ENCODE measurements at places on chromosomes 12 and 14.
A peak's percentile ranks its signal among the peaks of the same experiment; 100 is the strongest.

- DNase-seq, result no peak
These were observed 124.2 kb downstream of the TTC7B start for GRCh38 chr14:90692061-90692460.

DNA sequence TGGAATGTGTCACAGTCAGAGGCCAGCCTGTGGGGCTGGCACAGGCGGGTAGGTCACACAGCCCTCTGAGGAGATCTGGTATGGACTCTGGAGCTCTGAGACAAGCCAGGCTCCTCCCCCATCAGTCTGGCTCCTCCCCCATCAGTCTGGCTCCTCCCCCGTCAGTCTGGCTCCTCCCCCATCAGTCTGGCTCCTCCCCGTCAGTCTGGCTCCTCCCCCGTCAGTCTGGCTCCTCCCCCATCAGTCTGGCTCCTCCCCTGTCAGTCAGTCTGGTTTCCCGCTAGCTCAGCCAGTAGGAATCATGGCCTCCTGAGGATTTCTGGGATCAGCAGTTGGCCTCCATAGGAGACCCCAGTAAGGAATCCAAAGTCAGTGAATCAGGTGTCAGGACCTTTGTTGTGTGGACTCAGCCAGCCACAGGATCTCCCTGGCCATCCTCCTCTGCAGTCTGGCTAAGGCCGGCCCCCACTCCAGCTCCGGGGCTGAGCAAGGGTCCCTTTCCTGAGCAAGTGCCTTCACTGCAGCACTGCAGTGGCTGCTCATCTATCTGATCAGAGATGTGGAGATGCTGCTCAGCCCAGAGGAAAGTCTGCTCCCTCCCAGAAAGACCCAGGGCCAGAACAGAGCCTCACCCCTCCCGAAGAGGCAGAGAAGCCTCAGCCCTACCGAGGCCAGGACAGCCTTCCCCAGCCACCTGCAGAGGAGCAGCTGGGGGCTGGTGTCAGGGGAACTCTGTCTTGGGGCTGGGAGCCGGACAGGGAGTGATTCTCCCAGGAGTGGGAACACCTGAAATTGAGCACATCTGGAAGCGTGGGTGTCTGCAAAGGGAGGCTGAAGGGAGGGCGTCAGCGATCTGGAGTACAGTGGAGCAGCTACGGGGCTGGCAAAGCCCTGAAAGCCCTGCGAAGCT lies 35.7 kb downstream of the IQSEC3 start:
- DNase-seq, result no peak

- no peak for DNase-seq
These were observed 56.3 kb downstream of the SLC6A15 start for GRCh38 chr12:84856156-84856900.

DNA sequence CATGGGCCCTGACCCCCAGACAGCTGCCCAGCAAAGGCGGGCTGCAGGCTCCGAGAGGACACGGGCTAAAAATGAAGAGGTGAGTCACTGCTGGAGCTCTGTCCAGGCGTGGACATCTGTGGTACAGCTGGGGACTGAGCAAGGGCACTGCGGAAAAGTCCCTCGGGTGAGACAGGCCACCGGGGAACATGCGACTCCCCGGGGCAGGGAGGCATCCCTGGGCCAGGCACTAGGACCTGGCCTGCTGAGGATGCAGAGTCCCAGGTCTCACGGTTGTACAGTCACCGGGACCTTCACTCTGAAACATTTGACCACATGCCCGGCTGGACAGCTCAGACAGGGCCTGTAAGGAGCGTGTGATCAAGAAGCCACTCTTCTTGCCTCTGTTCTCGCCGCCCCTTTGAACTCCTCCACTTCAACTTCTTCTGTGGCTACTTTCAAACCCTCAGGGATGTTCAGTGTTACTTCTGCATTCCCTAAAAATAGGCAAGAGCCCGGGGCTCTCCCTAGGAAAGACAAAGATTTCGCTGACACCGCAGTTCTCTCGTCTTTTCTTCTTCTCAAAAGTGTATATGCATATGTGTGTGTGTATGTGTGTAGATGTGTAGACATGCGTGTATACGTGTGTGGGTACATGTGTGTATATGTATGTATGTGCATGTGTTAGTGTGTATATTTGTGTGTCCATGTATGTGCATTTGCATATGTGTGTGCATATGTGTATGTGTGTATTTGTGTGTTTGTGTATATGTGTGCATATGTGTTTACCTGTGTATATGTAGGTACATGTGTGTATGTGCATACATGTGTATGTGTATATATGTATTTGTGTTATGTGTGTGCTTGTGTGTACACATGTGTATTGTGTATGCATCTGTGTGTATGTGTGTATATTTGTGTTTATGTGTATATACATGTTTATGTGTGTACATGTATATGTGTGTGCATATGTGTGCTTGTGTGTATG lies 5.0 kb upstream of the RFLNA start:
- DNase-seq, result no peak

DNA sequence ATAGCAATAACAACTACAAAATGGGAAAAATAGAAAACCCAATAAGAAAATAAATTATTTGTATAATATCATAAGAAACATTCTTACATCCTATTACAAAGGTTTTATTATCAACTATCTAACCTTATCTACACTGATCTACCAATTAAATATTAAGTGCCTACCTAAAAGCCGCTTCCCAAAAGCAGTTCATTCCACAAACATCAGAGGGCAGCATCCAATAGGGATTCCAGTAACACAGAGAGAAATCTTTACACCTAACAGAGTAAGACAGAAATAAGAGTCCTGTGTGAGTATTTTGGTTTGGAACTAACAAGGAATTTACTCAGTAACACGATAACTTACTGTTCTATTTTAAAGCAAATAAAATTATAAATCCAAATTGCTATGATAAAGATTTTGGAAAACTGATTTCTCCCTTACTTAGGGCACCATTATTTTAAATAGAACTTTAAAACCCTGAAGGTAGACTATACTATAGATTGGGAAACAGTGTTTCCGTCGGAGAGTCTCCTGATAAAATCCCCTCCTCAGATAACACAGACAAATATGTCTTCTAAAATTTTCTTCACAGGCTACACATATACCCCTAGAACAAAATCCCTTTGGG lies 15.0 kb downstream of the GXYLT1 start:
- peak; percentile 41 for DNase-seq

DNA sequence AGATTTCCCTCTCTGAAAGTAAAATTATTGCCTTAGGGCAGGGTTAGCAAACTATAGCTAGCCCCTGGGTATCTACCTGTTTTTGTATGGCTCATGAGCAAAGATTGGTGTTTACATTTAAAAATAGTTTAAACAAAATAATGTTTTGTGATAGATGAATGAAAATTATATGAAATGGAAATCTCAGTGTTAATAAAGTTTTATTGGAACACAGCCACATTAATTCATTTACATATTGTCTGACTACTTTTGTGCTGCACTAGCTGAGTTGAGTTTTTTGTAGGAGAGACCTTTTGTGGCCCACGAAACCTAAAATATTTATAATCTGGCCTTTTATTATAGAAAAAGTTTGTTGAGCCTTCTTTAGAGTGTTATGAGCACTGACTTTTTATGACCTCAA lies 48.5 kb downstream of the ADIPOR2 start:
- no peak for DNase-seq

GRCh38 chr14:67984274-67984673 lies 164.7 kb downstream of the RAD51B start:
- no peak for DNase-seq

- no peak for DNase-seq
These were observed 279.3 kb upstream of the DDHD1 start for GRCh38 chr14:53432378-53432802.

- DNase-seq, result peak; percentile 82
These were observed 4.7 kb downstream of the SYNE2 start for GRCh38 chr14:63857466-63858030.

DNA sequence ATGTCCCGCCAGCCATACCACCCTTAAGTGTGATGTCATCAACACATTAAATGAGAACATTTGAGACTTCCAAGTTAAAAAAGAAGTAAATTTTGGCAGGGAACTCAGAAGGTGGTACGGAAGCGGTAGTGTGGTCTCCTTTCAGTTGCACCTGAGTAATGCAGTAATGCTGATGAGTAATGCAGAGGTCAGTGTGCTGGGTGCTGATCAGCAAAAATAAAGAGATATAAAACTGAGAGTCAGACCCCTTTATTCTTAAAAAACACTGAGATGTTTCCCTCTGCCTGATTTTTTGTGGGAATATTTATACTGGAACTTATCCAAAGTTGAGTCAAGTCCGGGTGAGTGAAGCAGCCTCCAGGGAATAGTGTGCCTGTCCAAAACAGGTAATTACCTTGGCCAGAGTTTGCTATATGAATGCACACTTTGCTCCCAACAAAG lies 370.6 kb upstream of the PRICKLE1 start:
- no peak for DNase-seq

DNA sequence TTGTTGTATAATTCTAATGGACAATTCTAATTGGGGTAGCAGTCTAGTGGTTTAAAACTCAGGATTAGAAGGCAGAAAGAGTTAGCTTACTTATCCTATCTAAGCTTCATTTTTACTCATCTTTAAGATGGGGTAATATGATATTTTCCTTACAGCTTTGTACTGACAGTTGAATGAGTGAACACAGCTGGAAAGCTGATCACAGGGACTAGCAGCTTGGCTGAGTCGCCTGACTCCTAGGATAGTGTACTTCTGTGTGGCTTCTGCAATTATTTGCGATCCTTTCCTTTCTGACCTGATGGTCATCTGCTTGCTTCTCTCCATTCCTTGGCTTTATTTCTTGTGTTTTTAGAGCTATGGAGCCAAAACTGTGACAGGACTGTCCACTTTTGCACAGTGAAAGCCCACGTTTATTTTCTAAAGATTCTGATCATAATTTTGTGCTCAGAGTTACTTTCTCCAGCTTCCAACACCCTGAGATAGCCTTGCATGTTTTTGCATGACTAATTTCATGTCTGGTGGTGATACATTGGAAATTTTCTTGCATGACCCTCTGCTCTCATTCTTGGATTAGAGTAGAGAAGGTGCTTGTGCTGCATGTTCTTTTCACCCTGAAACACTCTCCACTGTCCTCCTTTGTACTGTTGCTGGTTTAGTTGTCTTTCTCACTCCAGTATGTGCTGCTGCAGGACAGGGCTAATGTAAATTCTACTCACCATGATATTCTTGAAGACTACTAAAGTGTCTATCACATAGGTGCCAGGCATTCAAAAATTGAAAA lies 377.0 kb upstream of the ATP2B1 start:
- DNase-seq, result no peak

Measured in CD4-positive, alpha-beta T cell treated with Interleukin-15 for 4 hours (primary cell).